ENCODE measurements at places on chromosomes 7 and 10. TPM values are rescaled to one million over a fixed set of nuclear protein-coding genes. Genes with fewer than 3 reads are reported as not detected.

Gene PNLIPRP2
- not detected for total RNA-seq

DNA sequence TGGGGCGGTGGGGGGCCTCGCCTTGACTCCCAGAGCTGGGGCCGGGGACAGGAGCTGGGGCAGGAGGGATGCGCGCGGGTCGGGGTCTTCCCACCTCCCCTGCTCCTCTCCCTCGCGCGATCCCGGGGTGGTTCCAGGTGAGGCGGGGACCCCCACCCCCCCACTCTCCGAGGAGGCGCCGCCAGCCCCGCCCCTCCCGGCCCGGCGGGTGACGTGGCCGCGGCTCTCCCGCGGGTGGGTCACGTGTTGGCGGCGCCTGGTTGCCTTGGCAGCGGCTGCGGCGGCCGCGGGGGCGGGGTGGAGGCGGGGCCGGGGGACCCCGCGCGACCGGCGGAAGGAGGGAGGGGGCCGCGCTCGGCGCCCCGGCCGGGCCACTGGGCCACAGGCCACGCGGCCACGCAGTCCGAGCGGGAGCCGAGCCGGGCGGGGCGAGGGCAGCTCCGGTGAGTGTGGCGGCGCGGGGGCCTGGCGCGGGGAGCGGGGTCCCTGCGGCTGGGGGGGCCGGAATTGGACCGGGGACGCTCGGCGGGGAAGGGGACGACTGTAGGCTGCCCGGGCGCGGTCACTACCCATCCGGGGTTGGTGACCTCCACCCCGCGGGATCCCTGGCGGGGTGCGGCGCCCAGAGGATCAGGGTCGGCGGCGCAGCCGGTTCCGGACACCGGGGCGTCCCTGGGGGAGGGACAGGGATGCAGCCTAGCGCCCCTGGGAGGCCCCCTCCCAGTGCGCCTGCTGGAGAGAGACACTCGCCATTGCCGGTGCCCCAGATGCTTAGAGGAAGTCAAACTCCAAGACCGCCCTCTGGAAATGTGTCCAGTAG is at the start of gene ORAI2:
Gene ORAI2, plus strand, starts transcription at position 357 of the 820 bp plus-strand sequence. CDS start 5,382 bp downstream, outside the sequence.
- H3K36me3 ChIP-seq, result no peaks in the 10 kb centered on the region
- DNase-seq, result peak; percentile 89
- peak within 1 kb of the TSS; percentile 50 for H3K27ac ChIP-seq
- no peaks in the 10 kb centered on the region for H3K4me1 ChIP-seq
- H3K27me3 ChIP-seq, result no peaks in the 10 kb centered on the region
- H3K4me3 ChIP-seq, result peak within 1 kb of the TSS; percentile 55

DNA sequence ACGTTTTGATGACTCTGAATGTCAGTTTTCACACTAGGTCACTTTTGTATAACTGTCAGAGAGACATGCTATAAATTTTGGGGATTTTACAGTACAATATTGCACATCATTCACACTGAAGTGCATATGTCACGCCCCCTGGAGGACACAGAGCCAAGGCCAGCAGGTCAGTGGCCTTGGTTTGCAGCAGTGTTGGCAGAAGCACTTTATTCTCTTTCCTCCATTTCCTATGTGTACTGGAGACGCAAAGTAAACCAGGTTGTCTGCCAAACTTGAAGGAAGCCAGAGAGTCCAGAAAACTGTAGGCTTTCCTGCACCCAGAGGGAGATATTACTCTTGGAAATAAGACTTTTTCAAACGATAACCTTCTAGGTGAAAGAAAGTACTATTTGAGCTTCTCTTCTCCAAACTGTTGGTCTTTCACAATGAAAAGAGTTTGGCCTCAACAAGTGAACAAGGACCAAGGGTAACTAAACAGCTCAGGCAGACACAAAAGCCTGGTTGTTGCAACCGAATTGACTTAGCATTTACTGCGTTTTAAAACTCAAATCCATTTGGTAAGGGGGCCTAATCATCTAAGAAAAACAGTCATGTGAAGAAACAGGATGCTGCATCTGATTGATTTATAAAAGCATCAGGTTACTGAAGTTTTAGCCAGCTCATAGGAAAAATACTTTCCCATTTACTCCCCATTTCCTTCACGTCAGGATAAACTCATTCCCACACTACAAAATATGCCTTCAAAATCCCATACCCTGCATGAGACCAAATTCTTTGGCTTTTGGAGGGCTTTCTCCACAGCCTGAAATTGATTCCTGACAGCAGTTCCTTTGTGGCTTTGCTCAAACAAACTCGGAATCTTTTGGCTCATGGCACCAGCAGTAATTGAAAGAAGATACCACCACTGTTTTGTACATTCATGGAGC is 83.0 kb upstream of the SEC61G start:
- no peak overlapping the region for H3K27ac ChIP-seq
- no peak overlapping the region for H3K4me3 ChIP-seq
- H3K36me3 ChIP-seq, result no peaks in the 10 kb centered on the region
- no peaks in the 10 kb centered on the region for H3K27me3 ChIP-seq
- peaks cover 5% of the 10 kb centered on the region for H3K4me1 ChIP-seq

- no peak for DNase-seq
- no peaks in the 10 kb centered on the region for H3K4me1 ChIP-seq
- H3K27ac ChIP-seq, result no peak overlapping the region
- H3K4me3 ChIP-seq, result no peak overlapping the region
Measured at GRCh38 chr7:71411475-71411874, 279.5 kb downstream of the GALNT17 start.

DNA sequence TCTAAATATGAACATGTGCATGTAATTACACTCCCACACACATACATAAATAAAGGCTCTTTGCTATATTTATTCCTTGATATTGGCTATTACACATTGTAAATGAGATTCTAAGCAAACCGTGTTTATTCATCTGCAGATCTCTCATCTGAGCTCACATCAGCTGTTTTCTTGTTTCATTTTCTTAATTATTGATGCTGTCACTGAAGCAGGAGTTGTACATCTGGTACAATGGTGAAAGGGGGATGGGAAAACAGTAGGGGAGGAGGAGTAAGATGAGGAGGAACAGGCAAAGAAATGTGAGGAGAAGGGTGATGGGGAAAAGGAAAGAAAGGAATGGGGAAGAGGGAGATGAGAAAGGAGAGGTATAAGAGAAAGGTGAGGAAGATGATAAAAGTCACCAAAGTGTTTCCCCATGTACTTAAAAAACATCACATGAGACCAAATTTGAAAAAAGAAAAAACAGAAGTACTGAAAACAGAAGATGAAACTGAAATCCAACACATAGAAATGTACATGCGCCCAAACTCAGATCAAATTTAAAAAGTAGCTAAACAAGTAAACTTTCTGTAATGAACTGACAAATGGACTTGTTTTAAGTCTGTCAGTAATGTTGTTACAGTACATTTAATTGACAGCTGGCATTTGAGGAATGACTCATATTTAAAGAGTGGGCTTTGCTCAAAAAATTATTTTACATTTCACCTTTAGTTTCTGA is 472.2 kb downstream of the ARL4A start:
- no peaks in the 10 kb centered on the region for H3K36me3 ChIP-seq
- no peak overlapping the region for H3K4me3 ChIP-seq
